NCI-H774 (cell line): ENCODE measurements at places on chromosomes 3 and 15.

- no peak for DNase-seq
Observed at GRCh38 chr15:70503073-70503745, 260.1 kb downstream of the UACA start.

GRCh38 chr15:72009222-72009621, 108.7 kb downstream of the MYO9A start:
- DNase-seq, result no peak

- no peak for DNase-seq
Observed at GRCh38 chr3:36600404-36600803, 163.9 kb downstream of the DCLK3 start.

DNA sequence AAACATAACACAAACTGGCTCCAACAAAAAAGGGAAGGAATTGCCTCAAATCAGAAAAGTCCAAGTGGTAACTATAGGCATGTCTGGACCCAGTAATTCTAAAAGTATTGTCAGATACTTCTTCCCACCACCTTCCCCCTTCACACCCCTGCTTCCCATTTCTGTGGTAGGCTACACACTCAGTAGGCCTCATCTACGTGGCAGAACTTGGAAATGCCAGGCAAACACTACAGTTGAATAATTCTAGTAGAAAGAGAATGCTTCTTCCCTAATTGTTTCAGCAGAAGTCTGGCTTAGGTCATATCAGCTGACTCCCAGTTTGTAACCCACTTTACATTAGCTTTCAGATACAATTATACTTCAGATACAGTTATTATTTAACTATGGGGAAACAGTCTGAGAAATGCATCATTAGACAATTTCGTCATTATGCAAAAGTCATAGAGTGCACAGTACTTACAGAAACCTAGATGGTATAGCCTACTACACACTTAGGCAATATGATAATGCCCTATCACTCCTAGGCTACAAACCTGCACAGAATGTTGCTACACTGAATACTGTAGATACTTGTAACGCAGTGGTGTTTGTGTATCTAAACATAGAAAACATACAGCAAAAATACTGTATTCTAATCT, 6.4 kb downstream of the SETMAR start:
- no peak for DNase-seq

DNA sequence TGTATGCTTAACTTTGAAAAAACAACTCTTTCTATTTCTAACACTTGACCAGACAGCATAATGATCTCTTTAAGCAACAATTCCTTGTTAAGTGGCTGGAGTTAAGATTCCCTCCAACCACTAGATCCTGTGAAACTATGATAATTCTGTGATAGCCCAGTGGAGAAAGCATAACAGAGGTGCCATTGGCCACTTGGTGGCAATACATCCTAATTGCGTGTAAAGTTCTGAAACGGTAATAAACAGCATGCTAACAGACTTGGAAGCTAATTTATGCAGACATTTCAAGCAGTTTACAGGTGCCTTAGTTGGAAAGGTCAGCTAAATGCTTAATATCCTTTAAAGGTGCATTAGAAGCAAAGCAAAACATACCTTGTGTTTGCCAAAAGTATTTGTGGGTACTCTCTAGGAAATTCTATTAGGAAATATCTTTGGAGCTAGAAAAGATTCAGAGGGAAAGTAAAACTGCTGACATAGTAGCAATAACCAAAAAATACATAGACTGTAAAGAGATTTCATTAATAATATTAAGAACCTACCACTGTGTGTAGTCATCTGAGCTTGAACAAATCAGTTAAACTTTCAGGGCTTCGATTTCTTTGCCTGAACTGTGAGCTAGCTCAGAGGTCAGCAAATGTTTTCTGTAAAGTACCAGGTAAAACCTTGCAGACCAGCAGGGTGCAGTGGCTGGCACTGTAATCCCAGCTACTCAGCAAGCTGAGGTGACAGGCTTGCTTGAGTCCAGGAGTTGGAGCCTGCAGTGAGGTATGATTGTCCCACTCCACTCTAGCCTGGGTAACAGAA, 19.0 kb upstream of the CSTA start:
- DNase-seq, result no peak

DNA sequence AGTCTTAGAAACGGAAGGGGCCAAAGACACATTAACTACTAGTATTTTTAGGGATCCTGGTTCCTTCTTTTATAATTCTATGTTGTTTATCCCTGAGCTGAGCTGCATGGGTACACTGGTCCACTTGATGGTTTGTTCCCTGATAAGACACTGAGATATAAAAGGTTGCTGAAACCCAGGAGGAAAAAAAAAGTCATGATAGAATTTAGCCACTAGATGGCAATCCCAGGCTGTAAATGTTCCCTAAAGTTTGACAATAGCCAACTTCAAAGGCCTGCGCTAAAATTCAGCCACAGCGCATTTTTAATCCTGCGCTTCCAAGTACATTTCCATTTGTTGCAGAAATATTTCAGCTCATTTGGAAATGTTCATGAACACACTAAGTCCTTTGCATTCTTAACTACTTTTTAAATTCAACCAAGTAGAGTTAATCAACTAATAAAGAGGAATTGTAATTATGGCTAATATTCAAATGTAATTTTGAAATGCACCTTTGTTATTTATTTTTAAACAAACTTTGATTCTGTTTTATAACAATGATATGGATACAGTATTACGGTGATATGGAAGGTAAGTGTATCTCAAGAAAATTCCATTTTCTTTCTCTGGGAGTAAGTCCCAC, 249.3 kb upstream of the FEZF2 start:
- peak; percentile 6 for DNase-seq

- no peak for DNase-seq
Observed at GRCh38 chr15:79896131-79896633, 632 bp downstream of the MTHFS start.

- DNase-seq, result peak; percentile 8
Observed at GRCh38 chr15:73704869-73705645, 20.9 kb downstream of the CD276 start.

- DNase-seq, result no peak
Observed at GRCh38 chr3:135806317-135806716, 159.2 kb upstream of the PPP2R3A start.

DNA sequence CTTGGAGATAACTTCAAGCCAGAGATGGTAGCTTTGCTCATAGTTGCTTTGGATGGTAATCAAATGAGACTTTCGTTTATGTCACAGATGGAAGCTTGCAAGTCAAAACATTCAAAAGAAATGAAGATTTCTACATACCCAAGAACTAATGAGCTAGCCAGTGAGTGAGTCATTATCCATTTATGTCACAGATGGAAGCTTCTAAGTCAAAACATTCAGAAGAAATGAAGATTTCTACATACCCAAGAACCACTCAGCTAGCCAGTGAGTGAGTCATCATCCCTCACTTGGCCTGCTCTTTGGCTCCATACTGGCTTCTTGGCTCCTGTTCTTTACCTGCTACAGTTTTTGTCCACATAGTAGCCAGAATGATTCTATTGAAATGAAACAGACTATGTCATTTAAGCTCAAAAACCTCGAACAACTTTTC, 559.8 kb upstream of the CBLB start:
- DNase-seq, result no peak

GRCh38 chr3:155317211-155317610, 23.7 kb upstream of the STRIT1 start:
- no peak for DNase-seq

DNA sequence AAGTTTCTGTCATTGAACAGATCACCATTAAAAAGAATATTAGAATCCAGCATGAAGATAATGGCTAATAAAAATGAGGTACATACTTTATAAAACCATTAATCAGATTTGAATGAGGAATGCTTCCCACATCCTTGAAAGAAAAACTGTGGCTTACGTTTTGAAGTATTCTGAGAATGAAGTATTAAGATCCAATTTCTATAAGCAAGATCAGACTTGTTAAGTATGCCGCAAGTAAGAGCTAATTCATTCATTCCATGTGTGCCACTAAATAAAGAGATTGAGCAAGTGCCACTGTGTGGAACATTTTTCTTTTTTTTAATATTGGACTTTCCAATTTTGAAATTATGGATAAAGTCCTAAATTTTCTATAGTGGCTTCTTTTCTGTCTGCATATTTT, 30.6 kb downstream of the NMD3 start:
- no peak for DNase-seq

- DNase-seq, result no peak
Observed at GRCh38 chr15:56049577-56049976, 56.2 kb upstream of the NEDD4 start.

GRCh38 chr15:25608926-25609325, 170.1 kb upstream of the UBE3A start:
- DNase-seq, result no peak

DNA sequence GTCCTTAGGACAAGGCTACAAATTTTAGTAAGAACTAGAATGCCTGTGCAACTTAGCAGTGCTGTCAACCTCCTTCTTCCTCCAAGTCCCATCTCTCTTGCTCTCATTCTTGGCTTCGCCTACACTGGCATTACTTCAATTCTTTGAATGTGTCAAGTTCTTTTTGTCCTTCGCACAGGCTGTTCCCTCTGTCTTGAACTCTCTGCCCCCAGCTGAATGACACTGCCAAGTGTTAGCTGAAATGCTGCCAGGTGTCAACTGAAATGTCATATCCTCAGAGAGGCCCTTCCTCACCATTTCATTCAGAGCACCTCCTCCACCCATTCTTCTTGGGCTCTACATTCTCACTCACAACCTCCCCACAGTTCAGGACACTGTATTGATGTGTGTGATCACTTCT, 48.8 kb upstream of the PSMD6 start:
- DNase-seq, result no peak

DNA sequence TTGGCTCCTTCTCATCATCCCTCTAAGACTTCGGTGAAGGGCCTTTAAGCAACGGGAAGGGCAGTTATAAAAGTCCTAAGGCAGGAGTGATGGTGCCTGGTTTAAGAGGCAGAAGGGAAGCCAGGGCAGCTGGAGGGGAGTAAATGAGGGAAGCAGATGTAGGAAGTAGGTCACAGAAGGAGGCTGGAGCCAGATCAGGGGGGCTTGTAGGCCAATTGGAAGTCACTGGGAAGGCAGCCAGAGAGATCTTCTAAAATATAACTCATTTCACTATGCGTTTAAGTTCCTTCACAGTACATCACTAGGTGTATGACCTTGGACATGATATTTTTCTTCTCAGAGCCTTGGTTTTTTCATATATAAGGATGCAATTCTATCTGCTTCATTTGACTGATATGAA, 94.7 kb downstream of the MYH15 start:
- DNase-seq, result no peak

DNA sequence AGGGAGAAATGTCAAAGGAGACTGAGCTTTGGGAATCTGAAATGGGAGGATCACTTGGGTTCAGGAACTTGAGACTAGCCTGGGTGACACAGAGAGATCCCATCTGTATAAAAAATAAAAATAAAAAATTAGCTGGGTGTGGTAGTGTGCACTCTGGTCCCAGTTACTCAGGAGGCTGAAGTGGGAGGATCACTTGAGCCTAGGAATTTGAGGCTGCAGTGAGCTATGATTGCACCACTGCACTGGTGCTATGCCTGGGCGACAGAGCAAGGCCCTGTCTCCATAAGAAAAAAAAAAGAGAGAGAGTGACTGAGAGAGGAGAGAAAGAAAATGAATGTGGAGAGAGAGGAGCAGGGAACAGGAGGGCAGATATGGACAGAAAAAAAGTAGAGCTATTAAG, 72.8 kb downstream of the SENP2 start:
- no peak for DNase-seq

DNA sequence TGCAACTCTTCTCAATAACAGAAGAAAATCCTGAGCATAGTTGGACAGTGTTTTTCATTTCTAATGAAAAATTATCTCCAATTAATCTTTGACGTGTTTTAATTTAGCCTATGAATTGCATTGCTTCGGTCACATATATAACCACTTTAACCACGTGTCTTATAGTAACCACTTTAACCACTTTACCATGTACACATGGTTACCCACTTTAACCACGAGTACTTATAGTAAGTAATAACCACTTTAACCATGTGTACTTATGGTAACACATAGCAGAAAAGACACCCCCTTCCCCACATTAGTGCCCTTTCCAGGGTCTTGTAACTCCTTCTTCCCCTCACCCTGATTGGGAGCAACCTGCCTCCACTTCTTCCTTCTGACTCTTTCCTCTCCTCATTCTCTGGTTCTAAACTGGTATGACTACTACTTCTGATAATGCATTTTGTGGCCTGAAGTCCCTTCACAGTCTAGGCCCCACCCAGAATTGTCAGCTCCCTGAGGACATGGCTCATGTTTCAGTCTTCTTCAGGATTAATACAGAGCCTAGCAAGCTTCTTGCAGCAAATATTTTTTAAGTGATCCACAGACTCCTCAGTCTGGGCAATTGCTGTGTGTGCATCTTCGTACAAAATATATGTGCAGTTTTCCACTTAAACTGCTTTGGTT, 25.0 kb downstream of the SLC7A14 start:
- DNase-seq, result no peak

- no peak for DNase-seq
Observed at GRCh38 chr3:126678693-126679317, 23.9 kb upstream of the TXNRD3 start.

GRCh38 chr3:72050048-72050632, 265.2 kb upstream of the PROK2 start:
- DNase-seq, result peak; percentile 2

DNA sequence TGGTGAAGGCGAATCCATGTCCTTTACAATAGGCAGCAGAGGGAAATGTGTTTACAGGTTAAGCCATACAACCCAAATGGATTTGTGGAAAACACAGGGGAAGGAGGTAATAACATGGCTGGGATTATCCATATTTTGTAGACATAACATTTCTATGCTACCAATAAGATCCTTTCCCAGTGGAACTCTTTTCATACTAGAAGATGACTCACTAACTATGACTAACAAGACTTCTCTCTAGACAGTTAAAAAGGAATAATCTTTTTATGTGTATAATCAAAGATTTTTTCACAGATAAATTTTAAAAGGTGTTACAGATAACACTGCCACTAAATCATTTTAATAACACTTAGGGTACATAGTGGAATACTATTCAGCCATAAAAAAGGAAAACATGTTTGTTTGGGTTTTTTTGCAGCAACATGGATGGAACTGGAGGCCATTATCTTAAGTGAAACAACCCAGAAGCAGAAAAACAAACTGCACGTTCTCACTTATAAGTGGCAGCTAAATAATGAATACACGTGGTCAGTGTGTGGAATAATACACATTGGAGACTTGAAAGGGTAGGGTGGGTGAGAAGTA, 39.6 kb downstream of the VPS13C start:
- no peak for DNase-seq

DNA sequence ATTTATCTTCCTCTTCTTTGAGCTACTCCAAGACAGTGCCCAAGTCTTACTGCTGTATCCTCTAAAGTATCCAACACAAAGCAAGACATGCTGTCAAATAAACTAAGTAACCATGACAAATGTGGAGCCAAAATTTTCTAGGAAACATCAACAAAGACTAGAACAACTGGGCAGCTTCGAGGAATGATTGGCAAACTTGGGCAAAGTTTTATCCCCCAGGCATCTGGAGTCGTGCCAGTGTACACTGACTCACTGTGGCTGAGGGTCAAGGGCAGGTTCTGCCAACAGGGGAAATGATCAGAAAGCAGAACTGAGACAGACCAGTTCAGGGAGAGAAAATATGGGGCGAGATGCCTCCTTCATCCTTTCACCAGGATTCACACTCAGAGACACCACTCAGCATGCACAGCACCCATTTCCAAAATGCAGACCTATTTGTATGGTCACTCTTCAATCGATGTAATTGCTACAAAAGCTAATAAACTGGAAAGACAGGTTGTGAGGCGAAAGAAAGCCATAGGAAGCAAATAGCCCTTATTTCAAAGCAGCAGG, 65.8 kb downstream of the MB21D2 start:
- DNase-seq, result peak; percentile 87

GRCh38 chr15:57921371-57921770, 144.1 kb downstream of the ALDH1A2 start:
- no peak for DNase-seq

- no peak for DNase-seq
Observed at GRCh38 chr3:56923526-56924224, 121.9 kb upstream of the ARHGEF3 start.

- no peak for DNase-seq
Observed at GRCh38 chr15:92097474-92098178, 244.1 kb downstream of the SLCO3A1 start.
